Left ventricle myocardium superior (tissue), 1 donor: ENCODE measurements at places on chromosomes 6 and 20. TPM values are rescaled to one million over a fixed set of nuclear protein-coding genes. Genes with fewer than 3 reads are reported as not detected.
A peak's percentile ranks its signal among the peaks of the same experiment; 100 is the strongest.

GRCh38 chr6:53418288-53418687, 69.5 kb upstream of the ELOVL5 start:
- DNase-seq: no peak

DNA sequence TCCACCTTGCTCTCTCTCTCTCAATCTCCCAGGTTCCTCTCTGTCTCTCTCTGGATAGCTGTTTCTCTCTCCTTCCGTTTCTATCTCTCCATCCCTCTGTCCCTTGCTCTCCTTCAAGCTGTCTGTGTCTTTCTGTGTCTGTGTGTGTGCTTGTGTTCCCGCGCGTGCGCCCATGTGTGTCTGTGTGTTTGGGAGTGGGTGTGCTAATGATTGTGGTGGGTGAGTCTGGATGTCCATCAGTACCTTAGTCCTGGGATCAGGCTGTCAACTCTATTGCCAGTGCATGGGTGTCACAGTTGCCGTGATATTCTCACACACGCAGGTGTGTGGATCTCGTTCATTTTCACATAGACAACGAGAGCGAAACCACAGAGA, 1380.6 kb upstream of the DEFB115 start:
- DNase-seq: no peak

DNA sequence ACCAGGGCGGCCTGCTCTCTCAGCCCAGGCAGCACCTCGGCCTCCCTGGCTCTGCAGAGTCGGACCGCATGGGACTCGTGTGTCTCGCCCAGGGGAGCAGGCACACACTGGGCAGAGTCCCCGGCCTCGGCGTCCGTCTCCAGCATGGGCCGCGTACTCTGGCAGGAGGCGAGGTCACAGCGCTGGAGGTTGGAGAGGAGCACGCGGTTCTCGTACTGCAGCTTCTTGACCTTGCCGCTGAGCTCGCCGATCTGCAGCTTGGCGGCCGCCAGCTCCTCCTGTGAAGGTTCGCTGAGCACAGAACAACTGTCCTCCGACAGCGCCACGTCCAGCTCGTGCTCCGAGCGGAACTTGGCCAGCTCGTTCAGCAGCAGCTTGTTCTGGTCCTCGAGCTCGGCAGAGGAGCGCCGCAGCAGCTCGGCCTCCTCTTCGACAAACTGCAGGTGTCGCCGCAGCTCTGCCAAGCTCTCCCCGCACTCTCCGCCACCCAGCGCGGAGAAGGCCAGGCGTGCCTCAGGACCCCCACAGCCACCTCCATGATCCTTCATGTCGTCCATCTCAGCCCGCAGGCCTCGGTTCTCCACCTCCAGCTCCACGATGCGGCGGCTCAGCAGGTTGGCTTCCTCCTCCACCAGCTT, 42.0 kb upstream of the DSN1 start:
- no peak for DNase-seq

GRCh38 chr6:81561731-81562130, 190.8 kb downstream of the TENT5A start:
- no peak for DNase-seq

The KIZ gene
- 41.9 TPM for total RNA-seq

DNA sequence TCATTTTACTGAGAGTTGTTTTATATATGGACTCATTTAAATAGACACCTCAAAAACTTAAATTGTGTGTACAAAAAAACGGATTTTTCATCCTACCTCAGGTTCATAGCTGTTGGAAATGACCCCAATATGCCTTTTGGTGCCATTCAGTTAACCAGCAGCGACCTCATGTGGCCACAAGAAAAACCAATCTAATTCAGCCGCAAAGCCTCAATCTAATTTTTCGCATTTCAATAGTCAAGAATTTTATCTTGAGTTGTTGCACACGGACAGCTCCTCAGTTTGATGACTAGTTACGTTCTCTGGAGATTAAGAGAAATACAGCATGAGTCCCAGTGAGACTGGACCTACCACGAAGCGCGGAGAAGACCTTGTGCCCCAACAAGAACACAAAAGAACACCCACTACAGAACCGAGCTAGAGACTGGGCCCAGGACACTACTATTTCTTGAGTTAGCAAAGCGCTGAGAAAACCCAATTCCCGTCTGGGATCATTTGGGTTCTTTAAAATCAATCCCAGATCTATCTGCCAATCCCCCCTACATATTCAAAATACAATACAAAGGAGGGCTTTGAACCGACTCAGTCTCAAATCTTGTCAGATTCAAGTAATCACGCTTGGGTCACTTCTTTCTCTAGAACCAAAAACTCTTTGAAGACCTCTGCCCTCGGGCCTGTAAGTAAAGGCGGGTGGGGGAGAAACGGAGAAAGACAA, 1.1 kb downstream of the TCP11 start:
- no peak for DNase-seq

DNA sequence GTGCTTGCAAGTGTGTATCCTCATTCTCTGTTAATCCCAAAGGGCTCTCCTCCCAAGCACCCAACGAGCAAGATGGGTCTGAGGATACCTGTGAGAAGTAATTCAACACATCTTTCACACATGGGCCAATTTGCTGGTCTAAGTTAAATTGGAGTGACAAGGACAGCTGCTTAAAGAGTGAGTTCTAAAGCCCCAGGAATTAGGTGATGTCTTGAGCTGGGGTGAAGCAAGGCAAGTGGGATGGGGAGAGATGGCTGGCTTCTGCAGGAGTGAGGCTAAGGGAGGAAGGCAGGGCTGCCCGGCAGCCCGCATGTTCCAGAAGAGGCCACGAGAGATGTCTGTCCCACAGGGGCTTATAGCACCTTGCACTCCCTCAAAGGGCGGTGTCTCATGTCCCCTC, 288.5 kb downstream of the CDH26 start:
- no peak for DNase-seq

The TGM3 gene
- total RNA-seq: not detected

DNA sequence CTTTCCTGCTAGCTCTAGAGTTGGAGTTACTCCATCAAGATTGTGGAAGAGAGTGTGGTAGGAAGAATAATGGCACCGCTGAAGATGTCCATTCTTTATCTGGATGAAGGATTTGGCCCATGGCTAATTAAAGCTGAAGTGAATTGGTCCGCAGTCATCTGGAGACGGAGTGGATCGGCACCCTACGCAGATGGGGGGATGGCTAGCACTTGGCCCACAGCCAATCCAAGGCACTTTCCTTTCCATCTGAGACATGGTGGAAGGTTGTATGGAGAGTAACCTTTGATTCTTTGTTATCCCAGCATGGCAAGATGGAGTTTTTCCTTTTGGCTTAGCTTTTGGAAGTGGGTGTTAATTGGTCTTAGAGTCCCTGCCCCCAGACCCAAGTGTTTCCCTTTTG, 88.3 kb downstream of the JPH2 start:
- no peak for DNase-seq

GRCh38 chr6:166318649-166319600, 10.7 kb upstream of the PRR18 start:
- peak; percentile 71 for DNase-seq

The GSTA5 gene
- not detected for total RNA-seq

DNA sequence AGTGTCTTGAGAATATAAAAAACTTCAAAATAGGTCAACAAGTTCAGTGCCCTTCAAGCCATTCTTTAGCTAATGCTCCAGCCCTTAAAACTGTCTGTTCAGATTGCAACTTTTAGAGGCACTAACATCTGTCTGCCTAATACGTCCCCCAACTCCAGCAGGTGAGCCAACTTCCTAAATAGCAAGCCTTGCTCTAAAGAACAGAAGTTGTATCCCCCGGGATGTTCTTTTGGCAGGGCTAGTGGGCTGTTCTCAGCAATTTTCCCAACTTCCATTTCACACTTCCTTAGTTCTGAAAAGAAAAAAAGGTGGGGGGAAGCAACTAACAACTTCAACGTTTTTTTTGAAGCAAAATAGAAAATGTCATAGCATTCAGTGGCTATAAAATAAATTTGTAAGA, 290.0 kb upstream of the PTCHD4 start:
- DNase-seq: no peak

DNA sequence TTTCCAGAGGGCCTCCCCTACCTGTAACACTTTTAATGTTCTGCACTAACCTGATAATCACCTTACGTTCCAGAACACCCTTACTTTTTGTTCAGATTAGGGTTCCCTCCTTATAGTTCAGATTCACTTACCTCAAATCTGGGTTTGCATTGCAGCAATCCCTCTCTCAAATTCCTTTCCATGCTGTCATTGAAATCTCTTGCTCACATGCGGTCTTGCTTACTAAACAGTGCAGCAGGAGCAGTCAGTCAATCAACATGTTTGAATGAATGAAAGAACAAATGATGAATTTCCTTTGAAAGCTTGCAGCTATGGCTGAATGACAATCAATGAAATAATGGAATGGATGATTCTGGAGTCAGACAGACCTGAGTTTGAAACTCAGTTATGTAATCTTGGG, 200.1 kb downstream of the HIVEP2 start:
- no peak for DNase-seq

GRCh38 chr20:63864545-63864977, 509 bp upstream of the TPD52L2 start:
- no peak for DNase-seq

DNA sequence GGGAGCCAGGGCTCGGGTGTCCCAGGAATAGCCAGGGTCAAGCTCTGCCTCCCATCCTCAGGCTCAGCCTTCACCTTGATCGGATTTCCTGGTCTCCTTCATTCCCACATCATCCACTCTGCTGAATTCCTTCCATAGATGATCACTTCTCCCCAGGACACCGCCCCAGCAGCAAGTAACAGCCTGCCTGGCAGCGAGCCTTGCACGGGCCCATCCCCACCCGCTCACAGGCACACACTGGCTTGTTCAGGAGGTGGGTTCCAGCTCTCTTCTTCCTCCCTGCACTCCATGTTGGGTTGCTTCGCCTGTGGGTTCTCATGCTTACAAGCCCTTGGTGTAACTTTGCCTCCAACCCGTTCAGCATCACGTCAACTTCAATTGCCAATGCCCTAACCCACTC, 113.0 kb upstream of the IYD start:
- DNase-seq: no peak

- DNase-seq: no peak
Observed at GRCh38 chr6:167116109-167116837, 6.6 kb upstream of the CCR6 start.

GRCh38 chr20:61015602-61016001, 236.5 kb upstream of the CDH4 start:
- no peak for DNase-seq
